HS-27A (cell line): ENCODE measurements at places on chromosomes 12 and 14.
A peak's percentile ranks its signal among the peaks of the same experiment; 100 is the strongest.

DNA sequence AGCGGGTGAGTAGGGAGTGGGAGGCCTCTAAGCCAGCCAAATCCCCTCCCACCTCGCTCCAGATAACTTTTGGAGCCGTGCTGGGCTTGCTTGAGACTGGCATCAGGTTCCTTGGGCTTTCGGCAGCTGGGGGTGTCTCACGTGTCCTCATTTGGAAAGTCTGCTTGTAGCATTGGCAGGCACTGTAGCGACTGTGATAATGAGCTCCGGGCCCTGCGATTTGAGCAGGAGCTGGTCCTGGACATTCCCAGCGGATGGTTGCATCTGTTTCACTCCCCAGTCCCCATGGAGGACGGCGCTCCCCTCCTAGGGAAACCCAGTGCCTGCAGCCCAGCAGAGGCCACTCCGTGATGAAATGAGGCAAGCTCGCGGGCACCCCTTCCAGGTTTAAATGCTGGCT, 49.4 kb downstream of the DGLUCY start:
- no peak for DNase-seq

GRCh38 chr14:103763730-103764488, 48.3 kb downstream of the ZFYVE21 start:
- DNase-seq = no peak

DNA sequence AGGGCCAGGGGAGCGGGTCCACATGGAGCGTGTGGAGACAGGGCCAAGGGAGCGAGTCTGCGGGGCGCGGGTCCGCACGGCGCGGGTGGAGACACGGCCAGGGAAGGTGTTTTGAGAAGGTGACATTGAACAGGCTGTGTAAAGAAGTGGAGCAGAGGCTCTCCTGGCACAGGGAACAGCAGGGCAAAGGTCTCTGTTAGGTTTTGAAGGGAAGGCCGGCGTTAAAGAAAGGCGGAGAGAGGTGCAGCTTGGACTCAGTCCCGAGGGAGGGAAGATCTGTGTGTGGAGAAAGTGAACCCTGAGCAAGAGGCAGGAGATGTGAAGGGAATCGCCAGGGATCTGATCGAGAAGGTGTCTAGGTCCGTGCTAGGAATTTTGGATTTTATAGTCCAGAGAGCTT, 1.8 kb downstream of the PXMP2 start:
- no peak for DNase-seq

GRCh38 chr12:22687361-22688076, 62.5 kb downstream of the ETNK1 start:
- DNase-seq = peak; percentile 20

DNA sequence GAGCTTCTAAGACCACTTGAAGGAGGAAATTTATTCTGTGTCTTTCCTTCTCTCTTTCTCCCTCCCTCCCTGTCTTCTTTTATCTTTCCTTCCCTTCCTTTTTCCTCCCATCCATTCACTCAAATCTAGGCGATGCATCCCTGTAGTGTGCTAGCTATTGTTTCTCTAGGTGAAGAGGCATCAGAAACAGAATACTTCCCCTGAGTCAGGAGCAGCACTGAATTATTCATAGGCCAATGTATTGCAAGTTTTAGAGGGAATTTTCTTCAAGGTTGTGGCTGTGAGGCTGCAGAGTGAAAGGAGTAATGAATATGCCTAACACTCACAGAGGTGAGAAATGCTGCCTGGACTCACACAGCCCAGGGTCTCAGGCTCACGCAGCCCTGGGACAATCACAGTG, 23.2 kb downstream of the CCDC177 start:
- no peak for DNase-seq

GRCh38 chr12:41981758-41982157, 162.9 kb downstream of the GXYLT1 start:
- DNase-seq = peak; percentile 2
